ENCODE measurements at places on chromosomes 6 and 20.
A peak's percentile ranks its signal among the peaks of the same experiment; 100 is the strongest.

DNA sequence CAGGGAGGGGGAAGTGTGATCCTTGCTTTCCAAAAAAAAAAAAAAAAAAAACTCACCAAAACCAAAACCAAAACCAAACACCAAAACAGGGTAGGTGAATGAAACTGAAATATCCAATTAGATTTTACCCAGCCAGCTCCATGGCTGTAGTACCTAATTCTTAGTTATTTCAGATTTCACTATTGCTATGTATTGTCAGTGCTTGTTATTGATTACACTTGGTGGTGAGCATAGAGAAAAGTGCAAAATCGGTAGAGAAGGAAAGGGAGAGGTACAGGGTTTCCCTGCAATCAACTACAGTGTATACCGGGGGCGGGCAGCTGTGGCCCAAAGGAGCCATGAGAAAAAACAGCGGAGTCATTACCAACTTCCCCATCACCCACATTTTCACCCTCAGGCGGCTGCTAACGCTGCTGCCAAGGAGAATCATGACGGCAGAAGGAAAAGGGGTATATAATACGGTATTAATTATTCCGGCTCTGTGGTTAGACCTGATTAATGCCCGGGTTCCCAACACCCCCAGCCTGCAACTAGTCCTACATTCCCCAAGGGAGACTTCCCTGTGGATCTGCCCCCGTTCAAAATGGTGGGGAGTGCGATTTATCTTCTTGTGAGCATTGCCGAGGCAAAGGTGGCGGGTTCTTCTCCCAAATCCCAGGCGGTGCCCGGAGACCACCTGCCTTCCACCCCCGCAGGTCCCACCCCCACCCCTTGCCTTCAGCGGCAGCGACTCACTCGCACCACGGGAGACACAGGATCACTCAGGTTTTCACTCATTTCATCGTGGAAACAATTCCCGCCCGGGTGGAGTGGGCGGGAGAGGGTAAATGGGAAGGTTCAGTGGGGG is at the start of gene C6orf62:
C6orf62 (minus strand) TSS at position 30 of the 847 bp plus-strand sequence. CDS start 486 bp downstream, outside the sequence.
- DNase-seq, result peak; percentile 40

GRCh38 chr20:44064501-44065400 is 122.2 kb downstream of the JPH2 start:
- no peak for DNase-seq

- DNase-seq, result no peak
These were observed 293.5 kb downstream of the PHF3 start for GRCh38 chr6:63929111-63929510.

GRCh38 chr20:42435230-42435629 is 754.5 kb downstream of the PTPRT start:
- no peak for DNase-seq

DNA sequence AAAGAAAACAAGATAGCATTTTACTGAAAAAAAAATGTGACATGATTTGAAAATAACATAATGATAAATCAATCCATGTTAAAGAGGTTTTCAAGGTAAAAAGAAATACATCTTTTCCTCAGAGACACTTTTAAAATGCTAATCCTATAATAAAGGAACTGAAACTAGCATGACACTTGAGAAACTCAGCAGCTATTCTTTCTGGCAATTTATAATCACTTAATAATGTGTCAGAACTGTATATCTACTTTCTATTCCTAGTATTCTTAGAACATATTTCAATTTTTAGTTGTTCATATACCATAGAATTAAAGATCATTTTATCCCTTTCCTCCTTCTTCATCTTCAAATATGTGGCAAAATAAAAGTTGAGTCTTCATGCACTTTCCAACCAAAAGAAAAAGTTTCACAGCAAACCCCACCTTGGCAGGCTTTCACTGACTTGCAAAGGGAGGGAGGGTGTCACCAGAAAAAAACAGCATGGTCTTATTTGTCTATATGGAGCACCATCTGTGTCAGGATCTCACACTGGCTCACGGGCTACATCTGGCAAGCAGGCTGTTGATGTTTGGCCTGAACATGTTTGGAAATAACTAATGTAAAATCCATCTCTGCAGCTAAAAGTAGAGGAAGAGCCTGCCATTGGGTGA is 48.5 kb downstream of the FHL5 start:
- no peak for DNase-seq
